ENCODE measurements at places on chromosomes 1 and 21.

- no peak for DNase-seq
Observed at GRCh38 chr1:110708974-110709440, 34.3 kb upstream of the KCNA3 start.

GRCh38 chr1:93641527-93641926 is 40.1 kb downstream of the BCAR3 start:
- no peak for DNase-seq

DNA sequence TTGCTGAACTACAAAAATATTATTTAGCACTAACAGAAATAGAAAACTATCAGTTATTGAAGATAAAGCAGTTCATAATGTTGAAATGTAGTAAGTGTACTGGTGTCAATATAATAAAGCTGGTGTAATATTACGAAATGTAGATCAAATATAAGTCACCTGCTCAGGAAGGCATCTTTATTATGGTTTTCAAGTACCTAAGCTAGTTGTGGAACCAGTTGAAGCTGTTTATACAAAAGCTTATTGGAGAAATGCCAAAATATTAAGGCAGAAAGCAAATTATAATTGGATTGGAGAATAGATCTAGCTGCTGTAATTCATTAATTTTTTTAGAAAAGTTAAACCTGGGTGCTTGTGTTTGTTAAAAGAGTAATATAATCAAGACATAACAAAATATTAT is 6.2 kb upstream of the MARK1 start:
- DNase-seq = no peak

DNA sequence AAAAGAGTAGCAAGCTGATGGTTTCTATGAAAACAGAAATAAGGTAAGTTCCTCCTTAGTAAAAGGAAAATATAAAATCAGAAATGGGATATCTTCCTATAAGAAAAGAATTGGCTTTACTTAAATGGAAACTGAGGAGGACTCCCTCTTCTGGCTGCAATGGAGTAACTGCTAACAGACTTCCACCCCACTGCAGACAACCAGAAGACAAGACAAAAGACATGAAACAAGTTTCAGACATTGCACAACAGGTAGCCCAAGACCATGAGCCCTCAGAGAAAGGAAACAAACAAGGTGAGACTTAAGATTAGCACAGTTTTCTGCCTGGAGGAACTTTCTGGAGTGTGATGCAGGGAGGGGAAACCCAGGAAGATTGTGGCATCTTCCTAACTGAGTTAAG is 17.0 kb upstream of the OLFML2B start:
- no peak for DNase-seq

GRCh38 chr1:234582681-234583301 is 27.2 kb downstream of the IRF2BP2 start:
- no peak for DNase-seq

DNA sequence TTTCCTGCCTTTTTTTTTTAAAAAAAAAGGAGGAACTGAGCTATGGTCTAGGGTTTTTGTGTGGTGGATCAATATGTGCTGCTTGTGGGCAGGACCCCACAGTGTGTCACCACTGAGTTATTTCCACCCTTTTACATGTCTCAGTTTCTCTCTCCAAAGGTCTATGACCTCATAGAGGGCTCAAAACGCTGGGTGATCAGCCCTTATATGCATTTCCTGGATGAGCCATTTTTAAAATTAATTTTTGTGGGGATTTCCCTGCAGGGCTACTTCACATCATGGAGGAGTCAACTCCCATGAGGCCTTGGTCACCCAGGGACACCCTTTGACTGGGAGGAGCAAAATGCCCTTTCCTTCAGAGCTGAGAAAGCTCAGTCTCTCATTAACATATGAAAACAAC is 20.7 kb upstream of the HAO2 start:
- DNase-seq = peak; percentile 63

- DNase-seq = no peak
Observed at GRCh38 chr1:194833111-194833510, 1646.7 kb upstream of the B3GALT2 start.

DNA sequence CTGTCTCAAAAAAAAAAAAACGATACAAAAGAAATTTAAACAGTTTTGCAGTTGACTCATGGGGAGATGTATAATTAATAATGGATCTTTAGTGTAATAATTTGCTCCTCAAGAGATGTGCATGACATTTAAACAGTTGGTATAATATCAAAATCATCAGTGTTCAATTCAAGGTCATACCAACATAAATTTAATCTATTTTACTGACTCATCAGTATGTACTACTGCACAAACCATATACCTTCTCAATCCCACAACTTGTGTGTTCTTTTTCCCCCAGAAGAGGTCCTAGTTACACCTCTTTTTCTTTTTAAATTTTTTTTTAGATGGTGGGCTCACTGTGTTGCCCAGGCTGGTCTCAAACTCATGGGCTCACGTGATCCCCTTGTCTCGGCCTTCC is 23.6 kb downstream of the CDKN2C start:
- DNase-seq = no peak

All from activated CD8-positive, alpha-beta T cell treated with anti-CD3 and anti-CD28 coated beads for 36 hours (primary cell).